ENCODE measurements at places on chromosomes 13 and 19. TPM values are rescaled to one million over a fixed set of nuclear protein-coding genes. Genes with fewer than 3 reads are reported as not detected.

Gene SGCG
- not detected for total RNA-seq

Gene FREM2
- total RNA-seq = not detected

Gene ZNF71
- total RNA-seq = 30.5 TPM

Gene PDX1
- total RNA-seq = not detected

Gene ZNF534
- not detected for total RNA-seq

Gene F10
- total RNA-seq = 15.8 TPM

GRCh38 chr19:42558450-42559150 lies 30.3 kb upstream of the CEACAM1 start:
- H3K27me3 ChIP-seq = no peaks in the 10 kb centered on the region
- H3K4me3 ChIP-seq = no peak overlapping the region
- H3K4me1 ChIP-seq = no peaks in the 10 kb centered on the region
- DNase-seq = no peak

GRCh38 chr13:72113931-72114330 lies 246.9 kb upstream of the DACH1 start:
- H3K4me3 ChIP-seq = no peak overlapping the region
- H3K27me3 ChIP-seq = no peaks in the 10 kb centered on the region
- H3K36me3 ChIP-seq = no peaks in the 10 kb centered on the region

- H3K27ac ChIP-seq = no peak overlapping the region
- H3K36me3 ChIP-seq = no peaks in the 10 kb centered on the region
- H3K27me3 ChIP-seq = no peaks in the 10 kb centered on the region
- DNase-seq = no peak
- H3K4me1 ChIP-seq = no peaks in the 10 kb centered on the region
Measured at GRCh38 chr13:43751624-43752023, 35.1 kb downstream of the ENOX1 start.

- no peak overlapping the region for H3K4me3 ChIP-seq
- no peaks in the 10 kb centered on the region for H3K4me1 ChIP-seq
- no peaks in the 10 kb centered on the region for H3K27me3 ChIP-seq
- no peaks in the 10 kb centered on the region for H3K36me3 ChIP-seq
- DNase-seq = no peak
- H3K27ac ChIP-seq = no peak overlapping the region
Measured at GRCh38 chr13:111064661-111065060, 50.4 kb upstream of the ARHGEF7 start.

GRCh38 chr19:3975144-3975543 lies 4.2 kb upstream of the DAPK3 start:
- no peak overlapping the region for H3K4me3 ChIP-seq
- no peak overlapping the region for H3K27ac ChIP-seq
- no peaks in the 10 kb centered on the region for H3K27me3 ChIP-seq
- no peaks in the 10 kb centered on the region for H3K4me1 ChIP-seq
- peaks cover 49% of the 10 kb centered on the region for H3K36me3 ChIP-seq

DNA sequence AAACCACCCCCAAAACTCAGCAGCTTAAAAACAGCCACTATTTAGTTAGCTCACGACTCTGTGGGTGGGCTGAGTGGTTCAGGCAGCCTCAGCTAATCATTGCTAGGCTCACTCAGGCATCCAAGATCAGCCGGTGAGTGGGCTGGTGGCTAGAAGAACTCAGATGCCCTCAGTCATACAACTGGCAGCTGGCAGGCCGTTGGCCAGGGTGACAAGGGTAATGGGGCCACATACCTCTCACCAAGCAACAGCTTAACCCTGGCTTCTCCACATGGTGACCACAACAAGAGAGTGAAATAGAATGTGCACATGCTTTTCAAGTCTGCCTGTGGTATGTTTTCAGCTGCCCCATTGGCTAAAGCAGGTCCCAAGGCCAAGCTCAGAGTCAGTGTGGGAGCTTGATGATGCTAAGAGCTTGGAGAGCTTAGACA lies 435.4 kb upstream of the TSHZ3 start:
- no peaks in the 10 kb centered on the region for H3K36me3 ChIP-seq
- no peak overlapping the region for H3K4me3 ChIP-seq
- no peaks in the 10 kb centered on the region for H3K27me3 ChIP-seq

DNA sequence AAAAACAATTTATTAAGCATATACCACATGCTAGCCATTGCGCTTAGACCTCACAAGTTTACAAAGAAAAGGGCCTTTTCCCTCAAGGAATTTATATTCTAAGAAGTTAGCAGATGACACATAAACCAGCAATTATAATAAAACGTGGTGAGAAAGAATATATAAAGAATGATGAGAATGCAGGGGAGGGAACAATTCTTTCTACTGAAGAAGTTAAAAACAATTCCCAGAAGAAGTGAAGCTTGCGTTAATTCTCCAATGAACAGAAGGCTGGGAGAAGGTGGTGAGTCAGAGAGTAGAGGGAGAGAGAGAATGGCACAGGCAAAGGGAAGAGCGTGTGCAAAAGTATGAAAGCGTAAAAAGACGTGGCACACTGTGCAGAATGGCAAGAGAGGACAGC lies 69.5 kb upstream of the ZDHHC20 start:
- no peak overlapping the region for H3K27ac ChIP-seq
- H3K4me3 ChIP-seq = no peak overlapping the region
- no peaks in the 10 kb centered on the region for H3K4me1 ChIP-seq
- no peak for DNase-seq
- no peaks in the 10 kb centered on the region for H3K27me3 ChIP-seq

DNA sequence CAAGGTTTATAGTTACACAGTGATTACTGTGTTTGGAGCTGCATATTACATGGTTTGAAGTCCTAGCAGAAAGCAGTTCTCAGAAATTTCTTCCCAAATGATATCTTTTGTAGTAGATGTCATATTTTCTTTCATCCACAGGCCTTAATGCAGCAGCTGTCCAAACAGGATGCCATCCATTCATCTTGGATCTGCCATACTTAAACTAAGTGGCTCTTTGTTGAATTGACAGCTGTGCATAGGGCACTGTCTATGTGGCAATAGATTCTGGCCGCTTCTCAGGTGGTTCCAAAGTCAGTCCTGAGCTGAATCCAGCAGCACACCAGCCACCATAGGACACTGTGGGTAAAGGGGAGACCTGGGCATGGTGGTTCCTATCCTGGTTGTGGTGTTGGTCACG lies 41.6 kb upstream of the SPRY2 start:
- H3K4me3 ChIP-seq = no peak overlapping the region
- H3K27ac ChIP-seq = no peak overlapping the region
- no peaks in the 10 kb centered on the region for H3K36me3 ChIP-seq
- no peaks in the 10 kb centered on the region for H3K4me1 ChIP-seq
- H3K27me3 ChIP-seq = no peaks in the 10 kb centered on the region

- no peaks in the 10 kb centered on the region for H3K27me3 ChIP-seq
- H3K27ac ChIP-seq = no peak overlapping the region
- no peak overlapping the region for H3K4me3 ChIP-seq
- no peak for DNase-seq
- no peaks in the 10 kb centered on the region for H3K36me3 ChIP-seq
Measured at GRCh38 chr19:8081569-8082550, 29.3 kb downstream of the CCL25 start.

DNA sequence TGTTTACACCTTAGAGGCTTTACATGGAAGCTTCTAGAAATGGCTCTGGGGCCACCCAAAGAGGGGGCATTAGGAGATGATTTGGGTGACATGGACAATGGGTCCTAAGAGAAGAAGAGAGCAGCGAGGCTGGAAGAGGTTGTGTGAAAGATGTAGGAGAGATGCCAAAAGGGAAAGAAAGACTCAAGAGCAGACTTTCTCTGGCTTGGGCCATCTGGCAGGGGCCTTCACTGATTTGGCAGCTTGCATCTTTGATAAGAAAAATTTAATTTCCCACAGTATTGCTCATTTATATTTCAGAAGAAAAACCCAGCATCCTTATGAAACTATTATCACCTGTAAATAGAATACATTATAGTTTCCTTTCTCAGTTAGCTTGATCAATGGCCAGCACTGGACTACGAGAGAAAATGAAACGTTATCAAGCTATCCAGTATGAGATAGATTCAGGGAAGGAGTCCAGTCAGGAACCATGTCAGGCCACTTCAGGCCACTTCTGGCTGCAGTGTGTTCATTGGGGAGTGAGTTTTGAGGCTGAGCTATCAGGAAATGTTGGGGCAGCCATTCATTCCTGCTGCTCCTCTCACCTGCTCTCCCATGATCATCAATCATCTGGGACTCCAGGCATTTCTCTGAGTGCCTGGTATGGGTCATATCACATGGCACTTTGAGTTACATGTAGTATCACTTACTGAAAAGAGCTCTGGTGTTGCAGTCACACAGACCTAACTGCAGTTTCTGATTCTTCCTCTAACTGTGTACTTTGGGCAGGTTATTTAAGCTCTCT lies 10.3 kb downstream of the SCEL start:
- no peaks in the 10 kb centered on the region for H3K27me3 ChIP-seq
- DNase-seq = no peak

- no peaks in the 10 kb centered on the region for H3K27me3 ChIP-seq
- DNase-seq = no peak
- peak overlapping the region; percentile 25 for H3K4me3 ChIP-seq
- H3K36me3 ChIP-seq = no peaks in the 10 kb centered on the region
Measured at GRCh38 chr19:51128227-51128626, 3.5 kb downstream of the SIGLEC9 start.

GRCh38 chr13:34933786-34934185 lies 8.3 kb upstream of the NBEA start:
- no peak overlapping the region for H3K27ac ChIP-seq
- no peak overlapping the region for H3K4me3 ChIP-seq
- no peaks in the 10 kb centered on the region for H3K27me3 ChIP-seq
- no peaks in the 10 kb centered on the region for H3K4me1 ChIP-seq
- H3K36me3 ChIP-seq = no peaks in the 10 kb centered on the region
- DNase-seq = no peak

DNA sequence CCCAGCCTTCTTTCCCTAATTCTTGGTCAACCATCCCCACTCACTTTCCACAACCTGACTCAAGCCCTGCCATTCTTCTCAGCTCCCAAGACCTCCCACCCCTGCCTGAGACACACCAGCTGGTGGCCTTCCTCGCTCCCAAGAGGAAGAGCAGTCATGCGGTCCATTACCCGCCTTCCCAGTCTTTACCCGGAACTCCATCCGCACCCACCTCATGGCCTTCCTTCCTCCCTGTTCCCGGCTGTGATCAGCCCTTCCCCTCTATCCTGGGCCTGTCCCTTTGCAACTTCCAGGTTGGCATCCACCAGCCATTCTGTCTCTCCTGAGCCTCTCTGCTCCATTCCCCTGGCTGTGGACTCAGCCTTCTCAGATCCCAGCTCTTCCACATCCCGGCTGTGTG lies 18.6 kb upstream of the INSR start:
- no peaks in the 10 kb centered on the region for H3K27me3 ChIP-seq
- H3K4me1 ChIP-seq = no peaks in the 10 kb centered on the region
- no peak overlapping the region for H3K27ac ChIP-seq
- no peak overlapping the region for H3K4me3 ChIP-seq

GRCh38 chr13:57352114-57352513 lies 185.1 kb downstream of the PRR20E start:
- no peak overlapping the region for H3K27ac ChIP-seq
- no peaks in the 10 kb centered on the region for H3K36me3 ChIP-seq
- H3K4me3 ChIP-seq = no peak overlapping the region
- H3K4me1 ChIP-seq = no peaks in the 10 kb centered on the region
- no peak for DNase-seq

DNA sequence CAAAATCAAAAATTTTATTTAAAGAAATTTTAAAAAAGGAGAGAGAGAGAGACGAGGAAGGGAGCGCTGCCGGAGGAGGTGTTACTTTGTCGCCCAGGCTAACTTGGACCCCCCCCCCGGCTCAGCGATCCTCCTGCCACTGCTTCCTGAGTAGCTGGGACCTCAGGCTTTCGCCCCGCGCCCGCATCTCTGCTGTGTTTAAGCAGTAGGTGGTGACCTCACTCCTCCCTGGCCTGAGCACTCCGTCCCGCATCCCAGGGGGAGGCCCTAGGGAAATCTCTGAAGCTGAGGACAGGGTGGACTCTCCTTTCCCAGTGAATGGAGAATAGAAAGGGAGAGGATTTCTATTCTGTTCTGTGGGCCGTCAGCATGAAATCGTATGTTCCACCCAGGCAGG lies 485 bp upstream of the ZNF845 start:
- no peaks in the 10 kb centered on the region for H3K4me1 ChIP-seq
- peak overlapping the region; percentile 82 for H3K27ac ChIP-seq
- H3K36me3 ChIP-seq = peaks cover 9% of the 10 kb centered on the region
- H3K27me3 ChIP-seq = no peaks in the 10 kb centered on the region
- DNase-seq = no peak
- peak overlapping the region; percentile 66 for H3K4me3 ChIP-seq

DNA sequence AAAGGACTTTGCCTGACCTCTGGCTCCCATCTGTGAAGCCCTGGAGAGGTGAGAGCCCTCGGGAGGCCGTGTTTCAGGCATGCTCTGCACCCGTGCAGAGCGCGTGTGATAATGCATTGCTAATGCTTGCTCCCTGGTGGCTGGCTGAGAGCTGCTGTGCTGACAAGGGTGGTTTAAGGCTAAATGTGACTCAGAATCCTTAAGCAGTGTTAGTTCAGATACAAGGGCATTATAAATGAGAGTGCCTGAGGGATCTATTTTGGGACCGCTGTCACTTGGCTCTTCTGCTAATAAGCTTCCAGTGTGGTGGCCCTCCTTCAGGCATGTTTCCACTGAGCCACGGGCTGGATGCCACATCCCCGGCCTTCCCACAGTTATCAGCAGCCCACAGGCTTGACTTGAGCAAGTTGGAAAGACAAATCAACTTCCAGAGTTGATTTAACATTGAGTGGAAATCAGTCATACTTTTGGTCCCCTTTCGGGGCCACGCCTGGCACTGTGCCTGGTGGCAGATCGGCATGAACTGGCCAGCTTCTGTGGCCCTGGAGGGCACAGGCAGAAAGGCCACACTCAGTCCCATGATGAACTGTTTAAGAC lies 17.0 kb downstream of the ALOX5AP start:
- H3K4me3 ChIP-seq = no peak overlapping the region
- H3K27me3 ChIP-seq = no peaks in the 10 kb centered on the region
- no peak for DNase-seq

DNA sequence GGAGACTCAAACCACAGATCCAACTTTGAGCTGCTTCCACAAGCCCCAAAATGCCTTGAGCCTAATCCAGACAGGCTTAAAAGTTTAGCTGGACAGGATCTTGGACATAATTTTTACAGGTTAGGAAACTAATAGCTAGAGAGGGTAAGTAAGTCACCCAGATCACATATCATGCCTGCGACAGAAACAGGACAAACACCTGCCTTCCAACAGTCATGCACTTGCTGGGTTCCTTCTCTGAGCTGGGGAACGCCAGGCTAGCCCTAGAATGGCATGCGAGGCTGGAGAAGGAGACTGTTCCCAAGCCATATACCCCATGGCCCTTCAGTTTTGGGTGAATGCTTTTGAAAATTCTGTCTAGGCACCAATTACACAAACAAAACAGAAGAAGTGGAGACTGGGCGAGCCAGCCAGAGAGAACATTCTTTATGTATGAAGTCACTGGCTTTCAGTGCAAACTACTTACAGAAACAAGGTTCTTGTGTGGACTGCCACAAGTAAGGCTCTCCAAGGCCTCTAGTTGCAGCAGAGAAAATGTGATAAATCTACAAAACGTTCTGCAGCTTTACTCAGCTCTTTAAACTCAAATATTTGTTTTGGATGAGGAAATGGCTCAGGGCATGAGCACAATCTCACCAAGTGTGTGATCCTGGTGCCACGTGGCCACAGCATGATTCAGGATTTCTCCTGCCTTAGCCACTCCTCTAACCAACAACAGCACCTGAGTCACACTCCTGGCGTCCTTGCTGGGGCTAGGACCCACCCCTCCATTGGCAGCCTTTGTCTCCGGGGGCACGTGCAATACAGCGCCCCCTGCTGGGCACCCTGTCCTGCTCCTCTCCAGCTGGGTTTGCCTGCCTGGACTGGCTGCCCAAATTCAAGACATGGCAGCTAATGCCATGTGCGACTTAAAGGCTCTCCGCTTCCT lies 73.4 kb upstream of the UBL3 start:
- peak overlapping the region; percentile 85 for H3K27ac ChIP-seq
- peak; percentile 96 for DNase-seq
- no peak overlapping the region for H3K4me3 ChIP-seq
- no peaks in the 10 kb centered on the region for H3K36me3 ChIP-seq
- no peaks in the 10 kb centered on the region for H3K27me3 ChIP-seq

Measured in ascending aorta (tissue), 2 donors.